GM23338 (cell line): ENCODE measurements at places on chromosomes 5 and 9. TPM values are rescaled to one million over a fixed set of nuclear protein-coding genes. Genes with fewer than 3 reads are reported as not detected.
A peak's percentile ranks its signal among the peaks of the same experiment; 100 is the strongest.

The PPP2R2B gene
- total RNA-seq, result 21.3 and 23.1 TPM in 2 replicates

GRCh38 chr5:180470966-180471582, 23.1 kb upstream of the CNOT6 start:
- DNase-seq, result peak; percentile 76

DNA sequence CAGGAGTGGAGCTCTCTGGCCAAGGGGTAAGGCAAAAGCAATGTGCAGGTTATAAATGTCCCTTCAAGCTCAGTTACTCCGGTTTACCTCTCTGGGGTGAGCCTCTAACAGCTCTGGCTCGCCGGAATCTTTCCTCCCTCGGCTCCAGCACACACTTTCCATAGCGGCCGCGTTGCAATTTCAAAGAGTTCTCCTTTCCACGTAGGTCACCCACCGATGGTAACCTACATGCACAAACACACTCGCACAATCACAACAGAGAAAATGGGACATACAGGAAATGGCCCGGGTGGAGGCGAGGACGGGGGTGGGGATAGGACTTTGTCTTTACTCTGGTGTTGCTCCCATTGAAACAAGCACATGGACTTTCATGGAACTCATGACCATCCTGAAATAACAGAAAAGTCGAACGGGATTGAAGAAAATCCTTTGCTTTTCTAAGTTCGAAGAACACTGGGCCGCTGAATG, 1.2 kb downstream of the LHFPL2 start:
- peak; percentile 35 for DNase-seq

DNA sequence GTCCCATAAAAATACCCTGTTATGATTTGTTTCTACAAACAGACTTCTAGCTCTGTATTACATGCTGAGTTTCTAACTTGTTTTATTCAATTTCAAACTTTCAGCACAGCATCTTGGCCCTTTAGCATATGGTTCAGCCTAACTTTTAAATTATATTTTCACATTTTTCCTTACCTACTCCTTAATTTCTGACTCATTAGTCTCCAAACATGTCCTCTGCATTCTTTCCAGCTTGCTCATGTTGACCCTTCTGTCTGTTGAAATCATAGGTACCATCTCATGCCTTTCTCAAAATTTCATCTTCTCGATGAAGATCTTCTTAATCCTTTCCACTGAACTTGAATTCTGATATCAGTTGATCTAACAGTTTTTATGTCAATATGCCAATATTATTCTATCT, 200.9 kb upstream of the RIOK2 start:
- DNase-seq, result no peak

DNA sequence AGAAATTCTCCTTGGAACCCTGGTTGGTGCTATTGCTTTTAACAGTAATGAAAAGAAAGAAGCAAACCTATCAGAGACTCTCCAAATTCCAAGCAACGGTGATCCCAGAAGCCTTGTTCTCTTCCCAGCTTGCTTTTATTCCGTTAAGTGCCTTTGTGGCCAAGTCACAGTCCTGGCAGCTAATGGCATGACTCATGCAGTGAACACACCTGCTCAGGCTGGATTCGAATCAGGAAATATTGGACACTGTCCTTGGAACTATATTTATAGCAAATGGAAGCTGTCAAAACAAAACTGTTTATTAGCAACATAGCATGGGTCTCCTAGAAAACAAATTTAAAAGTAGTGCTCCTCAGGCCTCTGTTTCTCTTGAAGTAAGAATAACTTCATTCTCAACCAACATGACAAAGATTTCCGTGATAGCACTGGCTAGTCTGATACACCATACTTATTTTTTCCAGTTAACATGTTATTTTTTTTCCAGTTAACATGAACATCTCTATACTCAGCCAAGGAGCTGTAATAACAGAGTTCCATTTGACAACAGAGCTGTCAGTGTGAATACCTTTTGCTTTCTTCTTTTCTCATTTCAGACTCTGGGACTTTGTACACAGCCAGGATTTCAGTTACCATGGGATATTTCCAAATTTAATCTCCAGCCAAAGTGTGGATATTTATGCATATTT, 502.4 kb downstream of the GADD45G start:
- DNase-seq, result no peak
